Activated T-helper 1 cell treated with anti-CD3 and anti-CD28 coated beads, Interleukin-2, amount 50 U/mL, for 16 hours (primary cell): ENCODE measurements at places on chromosomes 1 and 21.
A peak's percentile ranks its signal among the peaks of the same experiment; 100 is the strongest.

DNA sequence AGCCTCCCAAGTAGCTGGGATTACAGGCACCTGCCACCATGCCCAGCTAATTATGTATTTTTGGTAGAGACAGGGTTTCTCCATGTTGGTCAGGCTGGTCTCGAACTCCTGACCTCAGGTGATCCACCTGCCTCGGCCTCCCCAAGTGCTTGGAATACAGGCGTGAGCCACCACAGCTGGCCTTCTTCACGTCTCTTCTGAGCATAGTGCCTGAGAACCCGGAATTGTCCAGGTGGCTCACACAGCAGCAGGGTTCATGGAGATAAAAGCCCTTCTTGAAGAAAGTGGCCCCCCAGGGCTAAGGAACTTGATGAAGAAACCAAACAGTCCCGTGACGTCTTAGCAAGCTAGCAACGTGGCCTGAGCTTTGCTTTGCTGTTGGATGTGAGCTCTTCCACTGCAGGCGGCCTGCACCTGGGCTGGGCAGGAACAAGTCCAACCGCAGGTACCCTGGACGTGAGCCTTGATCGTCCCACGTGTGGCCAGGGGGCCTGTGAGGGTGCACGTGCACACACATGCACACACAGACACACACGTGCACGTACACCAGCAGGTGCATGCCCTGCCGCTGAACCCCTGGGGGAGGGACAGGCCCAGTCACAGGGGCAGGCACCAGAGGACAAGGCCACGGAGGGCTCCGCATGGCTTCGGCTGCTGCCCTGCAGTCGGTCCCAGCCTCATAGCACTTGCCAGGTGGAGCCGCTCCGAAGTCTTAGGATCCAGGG, 23.4 kb upstream of the TRAPPC10 start:
- no peak for DNase-seq

- no peak for DNase-seq
These were observed 11.9 kb downstream of the FASLG start for GRCh38 chr1:172670791-172671190.

DNA sequence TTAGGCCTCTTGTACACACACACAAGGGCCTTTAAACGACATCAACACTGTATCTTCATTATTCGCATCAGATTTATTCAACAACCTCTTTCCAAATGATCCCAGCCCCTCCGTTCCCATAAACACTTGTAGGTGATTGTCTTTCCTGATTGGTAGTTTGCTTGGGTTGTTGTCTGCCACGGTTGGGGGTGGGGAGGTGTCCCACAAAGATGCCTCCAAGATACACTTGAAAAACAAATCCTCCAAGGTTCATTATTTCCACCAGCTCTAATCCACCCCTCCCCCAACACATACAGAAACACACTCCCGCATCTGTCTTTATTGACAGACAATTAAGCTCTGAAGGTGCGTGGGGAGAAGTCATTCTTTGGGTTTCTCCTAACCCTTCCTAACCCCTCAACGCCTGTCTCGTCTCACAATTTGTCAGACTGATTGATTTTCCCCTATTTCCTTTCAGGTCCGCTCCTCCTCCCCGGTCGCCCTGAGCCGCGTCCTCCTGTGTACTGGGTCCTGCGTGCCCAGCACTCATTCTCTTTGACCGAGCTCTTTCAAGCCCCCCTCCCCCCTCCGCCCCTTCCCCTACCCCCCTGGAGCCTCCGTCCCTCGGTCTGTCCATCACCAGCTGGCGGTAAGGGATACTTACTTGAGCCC, 1.4 kb downstream of the WDR26 start:
- no peak for DNase-seq

- no peak for DNase-seq
These were observed 3.5 kb downstream of the NIPAL3 start for GRCh38 chr1:24418898-24419628.

DNA sequence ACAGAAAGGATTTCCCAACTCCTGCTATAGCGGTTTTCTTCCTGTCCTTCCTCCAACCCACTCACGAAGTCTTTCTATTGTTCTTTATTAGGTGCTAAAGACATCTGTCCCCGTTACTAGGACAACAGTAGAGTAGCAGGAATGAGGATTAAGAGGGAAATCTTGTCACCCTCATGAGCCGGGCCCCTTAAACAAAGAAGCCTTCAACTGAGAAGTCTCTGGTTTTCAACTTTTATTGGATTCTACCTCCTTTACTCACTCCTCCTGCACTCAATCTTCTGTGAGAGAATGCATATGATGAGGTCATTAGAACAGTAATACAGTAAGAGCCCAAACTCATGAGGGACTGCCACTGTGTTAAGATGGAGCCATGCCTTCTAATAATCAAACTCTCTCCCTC, 206.3 kb downstream of the OMA1 start:
- DNase-seq, result no peak

- DNase-seq, result no peak
These were observed 12.4 kb downstream of the IER5 start for GRCh38 chr1:181100934-181101333.

GRCh38 chr21:21806711-21807597, 808.7 kb downstream of the NCAM2 start:
- no peak for DNase-seq

- DNase-seq, result no peak
These were observed 360.7 kb downstream of the TBX15 start for GRCh38 chr1:118627435-118627834.

DNA sequence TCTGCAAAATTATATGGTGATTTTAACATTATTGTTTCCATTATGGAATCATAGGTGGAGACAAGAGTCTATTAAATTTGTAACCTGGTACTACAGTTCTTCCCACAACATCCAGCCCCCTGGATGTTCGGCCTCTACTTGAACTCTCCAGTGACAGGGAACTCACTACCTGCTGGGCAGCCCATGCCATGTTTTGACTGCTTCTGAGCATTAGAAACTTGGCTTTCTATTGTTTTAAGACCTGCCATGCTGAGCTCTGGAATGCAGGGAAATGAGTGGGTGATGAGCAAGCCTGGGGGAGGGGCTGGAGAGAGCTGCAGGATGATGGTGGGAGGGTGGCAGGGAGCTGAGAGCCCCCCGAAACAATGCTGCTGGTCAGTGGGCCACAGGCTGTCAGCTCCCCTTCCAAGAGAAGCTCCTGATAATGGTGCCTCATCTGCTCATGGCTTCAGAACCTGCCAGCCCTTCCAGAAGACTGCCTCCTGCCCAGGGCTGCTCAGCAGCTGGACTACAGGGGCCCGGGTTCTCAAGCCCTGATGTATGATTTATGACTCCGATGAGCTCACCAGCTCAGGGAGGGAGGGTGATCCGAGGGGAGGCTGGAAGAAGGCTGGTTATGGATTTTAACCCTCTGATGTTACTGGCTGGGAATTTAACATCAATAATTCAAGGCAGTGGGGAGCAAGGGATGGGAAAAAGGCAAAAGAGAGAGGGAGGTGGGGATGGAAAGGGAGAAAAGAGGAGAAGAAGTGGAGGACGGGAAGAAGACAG, 205.0 kb downstream of the HIVEP3 start:
- no peak for DNase-seq

DNA sequence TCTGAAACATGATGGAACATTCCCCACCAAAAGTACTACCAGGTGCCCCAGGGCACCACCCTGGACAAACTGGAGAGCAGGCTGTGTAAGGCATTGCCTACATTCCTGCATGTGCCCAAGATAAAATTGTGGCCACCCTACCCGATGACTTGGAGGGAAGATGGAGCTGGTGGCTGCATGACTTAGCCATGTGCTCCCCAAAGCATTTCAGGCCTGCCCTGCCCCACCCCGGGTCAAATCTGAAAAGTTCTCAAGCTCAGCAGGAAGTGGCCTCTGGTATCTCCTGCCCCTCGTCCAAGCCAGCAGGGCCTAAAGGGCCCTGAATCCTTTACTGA, 8.5 kb downstream of the CD2 start:
- DNase-seq, result no peak

DNA sequence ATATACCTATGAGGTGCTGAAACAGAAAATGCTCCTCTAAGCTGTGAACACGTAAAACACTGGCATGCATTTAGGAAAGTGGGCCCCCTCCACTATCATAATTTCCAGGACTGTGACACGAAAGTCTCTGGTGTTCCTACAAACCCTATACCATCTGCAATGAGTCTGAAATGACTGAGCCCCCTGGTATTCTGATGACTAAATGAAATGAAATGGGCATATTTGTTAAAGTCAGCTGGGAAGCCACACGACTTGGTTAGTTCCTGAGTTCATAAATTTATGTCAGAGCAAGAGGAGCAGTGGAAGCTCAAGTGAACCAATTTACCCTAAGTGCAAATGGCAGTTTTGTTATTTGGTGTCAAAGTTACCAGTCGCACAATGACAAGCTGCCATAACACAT, 182.3 kb downstream of the KCTD3 start:
- no peak for DNase-seq

- DNase-seq, result no peak
These were observed 36.6 kb upstream of the PIGC start for GRCh38 chr1:172480431-172480830.

DNA sequence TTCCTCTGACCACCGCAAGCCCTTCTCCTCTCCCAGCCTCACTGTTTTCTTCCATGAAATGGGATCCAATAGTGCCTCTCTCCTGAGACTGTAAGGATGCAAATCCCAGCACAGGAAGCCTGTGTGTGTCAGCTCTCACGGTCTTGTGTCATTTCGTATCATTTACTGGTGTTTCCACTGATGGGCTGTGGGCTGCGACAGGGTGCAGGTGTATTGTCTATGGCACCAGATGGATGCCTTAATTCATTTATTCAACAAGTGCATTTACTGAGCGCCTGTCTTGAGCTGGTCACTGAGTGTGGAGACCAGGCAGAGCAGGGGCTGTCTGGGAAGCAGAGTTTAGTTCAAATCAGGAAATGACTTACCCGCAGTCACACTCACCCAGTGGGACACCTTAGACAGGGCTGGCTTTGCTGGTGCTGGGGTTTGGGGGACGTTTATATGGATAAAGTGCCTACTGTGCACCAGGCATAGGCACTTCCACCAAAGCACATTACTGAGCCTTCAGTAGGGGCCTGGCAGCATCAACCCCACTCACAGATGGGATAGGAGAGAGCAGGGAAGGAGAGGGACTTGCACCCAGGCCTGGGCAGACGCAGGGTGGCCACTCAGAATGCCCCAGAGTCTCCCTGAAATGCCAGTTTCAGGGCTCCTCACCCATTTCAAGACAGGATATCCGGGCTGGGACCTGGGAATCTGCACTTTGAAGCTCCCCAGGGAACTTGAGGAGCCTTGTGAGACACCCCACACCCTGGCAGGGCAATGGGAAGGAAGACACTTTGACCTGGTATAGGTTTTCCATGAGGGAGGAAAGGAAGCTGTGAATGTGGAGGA, 398.9 kb downstream of the MATN1 start:
- DNase-seq, result no peak

DNA sequence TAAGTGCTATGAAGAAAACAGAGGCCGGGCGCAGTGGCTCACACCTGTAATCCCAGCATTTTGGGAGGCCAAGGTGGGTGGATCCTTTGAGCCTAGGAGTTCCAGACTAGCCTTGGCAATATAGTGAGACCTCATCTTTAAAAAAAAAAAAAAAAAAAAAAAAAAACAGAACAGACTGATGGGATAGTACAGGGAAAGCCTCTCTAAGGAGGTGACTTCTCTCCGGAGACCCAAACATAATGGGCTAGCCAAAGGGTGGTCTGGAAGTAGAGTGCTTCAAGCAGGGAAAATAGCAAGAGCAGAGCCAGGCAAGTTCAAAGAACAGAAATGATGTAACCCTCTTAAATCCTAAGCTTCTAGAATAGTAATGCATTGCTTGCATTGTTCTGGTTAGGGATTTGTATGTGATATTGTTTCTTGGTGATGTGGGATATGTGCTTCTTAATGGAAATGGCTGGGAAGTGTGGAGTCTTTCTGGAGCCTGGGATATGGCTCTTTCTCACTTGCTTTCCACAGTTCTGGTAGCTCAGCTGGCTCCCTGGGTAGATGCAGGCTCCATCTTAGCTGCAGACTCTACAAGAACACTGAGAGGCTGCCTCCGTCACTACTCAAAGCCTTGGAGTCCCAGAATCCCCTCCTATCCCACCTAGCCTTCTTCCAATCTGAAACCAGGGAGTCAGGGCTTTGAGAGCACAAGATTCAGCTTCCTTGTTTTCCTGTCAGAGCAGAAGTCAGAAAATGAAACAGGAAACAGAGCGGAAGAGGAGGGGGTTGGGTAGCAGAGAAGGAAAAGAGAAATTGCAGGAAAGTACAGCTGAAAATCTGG, 1.9 kb upstream of the PIGV start:
- DNase-seq, result no peak

- DNase-seq, result no peak
These were observed 19.5 kb downstream of the RNF115 start for GRCh38 chr1:145804235-145805045.

DNA sequence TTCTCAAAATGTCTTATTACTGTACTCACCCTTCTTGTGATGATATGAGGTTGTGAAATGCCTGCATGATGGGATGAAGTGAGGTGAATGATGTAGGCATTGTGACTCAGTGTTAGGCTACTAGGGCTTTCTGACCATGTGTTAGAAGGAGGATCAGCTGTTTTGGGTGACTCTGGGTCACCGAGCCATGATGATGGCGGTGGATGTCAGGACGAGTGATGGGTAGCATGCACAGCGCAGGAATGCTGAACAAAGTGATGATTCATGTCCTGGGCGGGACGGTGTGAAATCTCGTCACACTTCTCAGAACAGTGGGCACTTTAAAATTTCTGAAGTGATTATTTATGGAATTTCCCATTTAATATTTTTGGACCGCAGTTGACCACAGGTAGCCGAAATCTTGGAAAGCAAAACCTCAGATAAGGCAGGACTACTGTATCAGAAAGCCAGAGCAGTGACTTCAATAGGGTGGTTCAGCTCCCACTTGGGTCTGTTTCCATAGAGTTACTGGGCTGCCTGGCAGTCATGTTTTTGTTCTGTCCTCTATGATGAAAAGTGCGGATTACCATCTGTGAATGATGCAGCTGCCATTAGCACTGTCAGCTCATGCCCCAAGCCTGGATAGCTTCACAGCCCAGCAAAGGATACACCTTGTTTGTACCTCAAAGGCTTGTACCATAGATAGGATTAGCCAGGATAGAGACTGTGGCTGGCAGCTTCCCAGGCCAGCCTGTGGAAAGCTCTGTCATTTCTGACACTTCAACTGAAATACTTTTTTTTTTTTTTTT, 26.6 kb downstream of the IL6R start:
- DNase-seq, result peak; percentile 50

- no peak for DNase-seq
These were observed 599.7 kb downstream of the KIF26B start for GRCh38 chr1:245754463-245754961.

- no peak for DNase-seq
These were observed 36.2 kb upstream of the F13B start for GRCh38 chr1:197103300-197103699.

GRCh38 chr1:86708920-86709319, 4.5 kb downstream of the SH3GLB1 start:
- no peak for DNase-seq

DNA sequence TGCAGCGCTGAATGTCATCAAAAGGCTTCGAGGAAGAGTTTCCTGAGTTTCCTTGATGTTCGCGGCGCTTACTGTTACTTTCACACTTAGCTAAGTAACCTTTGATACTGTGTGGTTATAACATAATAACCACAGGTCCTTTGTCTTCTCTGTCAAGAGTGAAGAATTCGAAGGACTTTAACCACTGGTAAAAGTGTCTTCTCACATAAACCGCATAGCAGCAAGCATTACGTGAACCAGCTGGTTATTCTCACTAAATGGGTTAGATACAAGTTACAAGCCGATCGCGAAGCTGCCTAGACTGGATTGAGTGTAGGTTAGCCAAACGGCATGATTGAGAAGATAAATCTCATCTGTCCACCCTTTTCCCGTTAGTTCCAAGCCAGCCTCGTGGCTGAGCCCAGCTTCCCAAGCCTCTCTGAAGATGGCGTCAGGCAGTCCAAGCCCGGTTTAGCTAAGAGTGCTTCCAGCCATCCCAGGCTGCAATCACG, 18.3 kb upstream of the IFNGR2 start:
- no peak for DNase-seq
